ENCODE measurements at places on chromosomes 1 and 21.

DNA sequence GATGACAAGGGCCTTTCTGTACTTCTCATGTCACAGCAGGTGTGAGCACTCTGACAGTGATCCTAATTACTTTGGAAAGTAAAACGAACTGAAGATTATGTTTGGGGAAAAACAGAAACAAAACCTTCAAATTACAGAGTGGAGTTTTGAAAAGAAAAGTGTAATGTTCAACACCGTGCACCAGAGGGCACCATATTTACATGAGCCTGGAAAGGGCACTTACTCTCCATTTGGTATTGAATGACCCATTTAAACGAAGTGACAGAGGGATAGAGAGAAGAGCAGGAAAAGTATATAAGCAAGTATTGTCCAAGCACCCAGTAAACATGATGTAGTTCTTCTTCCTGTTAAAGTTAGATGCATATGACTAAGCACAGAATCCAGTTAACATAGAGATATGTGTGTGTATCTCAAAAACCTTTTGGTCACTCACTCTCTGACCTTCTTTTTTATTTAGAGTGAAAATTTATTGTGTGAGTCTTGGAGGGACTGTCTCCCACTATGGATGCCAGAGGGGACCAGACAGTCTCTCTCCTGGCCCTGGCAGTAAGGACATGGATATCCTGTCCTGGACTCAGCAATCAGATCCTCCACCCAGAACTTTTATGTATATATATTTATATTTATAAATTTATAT lies 3.8 kb upstream of the RGSL1 start:
- DNase-seq = peak; percentile 88

- peak; percentile 39 for DNase-seq
Observed at GRCh38 chr1:153921080-153921802, 1.5 kb downstream of the GATAD2B start.

DNA sequence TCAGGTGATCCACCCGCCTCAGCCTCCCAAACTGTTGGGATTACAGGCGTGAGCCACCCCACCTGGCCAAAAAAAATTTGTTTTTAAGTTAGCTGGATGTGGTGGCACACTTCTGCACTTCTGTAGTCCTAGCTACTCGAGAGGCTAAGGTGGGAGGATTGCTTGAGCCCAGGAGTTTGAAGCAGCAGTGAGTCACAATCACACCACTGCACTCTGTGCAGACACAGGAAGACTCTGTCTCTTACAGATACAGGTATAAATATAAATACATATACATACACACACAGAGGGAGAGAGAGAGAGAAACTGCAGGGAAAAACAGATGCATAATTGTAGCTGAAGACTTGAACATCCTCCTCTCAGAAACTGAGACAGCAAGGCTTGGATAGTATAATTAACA lies 34.8 kb upstream of the EPS15 start:
- DNase-seq = no peak

DNA sequence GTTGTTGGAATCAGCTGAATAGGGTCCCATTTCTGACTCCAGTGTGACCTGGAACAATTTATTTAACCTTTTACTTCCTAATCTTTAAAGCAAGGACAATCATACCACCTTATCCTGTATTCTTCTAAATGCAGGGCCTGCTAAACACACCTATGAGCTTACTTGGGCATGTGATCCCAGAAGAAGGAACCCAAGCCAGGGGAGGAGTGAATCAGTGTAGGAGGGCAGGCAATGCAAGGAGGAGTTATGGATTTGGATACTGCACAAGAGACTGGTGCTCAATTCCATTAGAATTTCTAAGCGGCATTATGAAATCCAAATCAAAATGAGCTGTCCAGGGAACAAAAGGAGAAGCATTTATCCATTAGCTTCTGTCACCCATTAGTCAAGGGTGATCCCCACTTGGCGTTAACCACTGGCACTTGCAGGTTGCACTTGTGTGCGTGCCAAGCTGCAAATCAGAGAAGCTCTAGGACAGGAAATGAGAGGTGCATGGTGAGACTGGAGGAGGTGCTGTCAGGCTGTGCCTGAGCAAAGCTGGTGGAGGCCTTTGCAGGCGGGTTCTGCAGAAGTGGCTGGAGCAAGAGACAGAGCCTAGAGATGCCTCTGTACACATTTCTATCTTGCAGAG lies 297.2 kb upstream of the PLXNA2 start:
- no peak for DNase-seq

GRCh38 chr1:230831771-230832170 lies 36.5 kb downstream of the C1orf198 start:
- no peak for DNase-seq

DNA sequence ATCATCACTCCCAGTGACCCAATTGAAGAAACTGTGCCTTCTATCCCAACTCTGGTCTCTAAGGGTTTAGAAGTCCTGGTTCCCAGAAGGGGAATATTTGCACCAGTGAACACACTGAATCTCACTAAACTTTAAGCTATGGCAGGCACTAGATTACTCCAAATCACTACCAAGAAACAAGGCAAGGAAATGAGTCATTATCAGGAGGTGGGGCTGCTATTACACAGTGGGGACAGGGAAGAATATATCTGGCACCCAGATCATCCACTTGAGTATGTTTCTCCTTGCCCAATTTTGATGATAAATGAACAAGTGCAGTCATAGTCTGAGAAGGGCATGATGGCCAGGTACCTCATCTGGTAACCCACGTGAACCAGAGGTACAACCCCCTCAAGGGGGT lies 7.0 kb downstream of the MRPL9 start:
- no peak for DNase-seq

DNA sequence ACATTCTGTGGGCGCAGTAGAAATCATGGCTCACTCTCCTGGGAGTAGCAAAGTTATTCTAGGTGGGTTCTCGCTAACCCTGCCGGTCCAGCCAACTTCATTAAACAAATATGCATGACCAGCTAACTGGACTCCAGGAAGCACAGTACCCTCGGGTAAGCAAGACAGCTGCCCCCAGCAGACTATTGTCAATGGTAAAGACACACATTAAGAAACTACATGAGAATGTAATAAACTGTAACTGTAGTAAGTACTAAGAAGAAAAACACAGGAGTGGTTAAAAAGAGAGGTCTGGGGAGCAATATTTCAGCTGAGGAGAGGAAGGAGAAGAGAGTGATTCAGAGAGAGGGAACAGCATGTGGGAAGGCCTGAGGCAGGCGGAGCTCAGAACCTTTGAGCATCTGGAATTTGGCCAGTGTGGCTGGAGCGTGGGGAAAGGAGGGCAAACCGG lies 7.4 kb downstream of the SLC2A5 start:
- no peak for DNase-seq

DNA sequence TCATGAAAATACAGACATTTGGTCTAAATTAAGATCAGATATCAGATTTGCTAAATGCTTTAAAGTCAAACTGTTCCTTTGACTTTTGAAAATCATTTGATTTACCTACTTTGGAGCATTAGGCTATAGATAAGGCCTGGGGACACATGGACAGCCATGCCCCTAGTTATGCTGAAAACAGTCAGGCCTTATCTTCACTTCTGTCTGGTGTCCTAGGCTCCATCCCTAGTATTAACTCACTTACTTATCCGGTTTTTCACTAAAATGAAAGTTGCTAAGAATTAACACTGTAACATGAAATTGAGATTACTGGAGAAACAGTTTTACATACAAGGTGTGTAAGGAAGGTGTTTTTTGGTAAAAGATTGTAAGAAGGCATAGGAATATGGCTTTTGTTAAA lies 4.5 kb upstream of the CATSPERE start:
- DNase-seq = peak; percentile 46

- no peak for DNase-seq
Observed at GRCh38 chr1:115479055-115479482, 141.0 kb upstream of the NGF start.

DNA sequence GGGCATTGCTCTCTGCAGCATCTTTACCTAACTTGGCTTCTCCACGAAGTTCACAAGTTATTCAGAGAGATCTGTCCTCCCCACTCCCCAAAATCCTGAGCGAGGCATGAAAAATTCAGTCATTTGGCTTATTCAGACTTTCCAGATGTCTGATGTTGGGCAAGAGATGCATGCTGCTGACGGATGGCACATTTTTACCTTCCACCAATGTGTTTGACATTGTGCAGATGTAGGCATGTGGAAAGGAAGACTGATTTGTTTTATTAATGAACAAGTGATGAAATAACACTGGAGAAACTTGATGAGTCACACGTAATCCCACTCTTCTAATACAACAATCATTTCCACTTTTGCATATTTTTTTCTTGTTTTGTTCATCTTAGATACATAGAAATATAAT lies 86.7 kb downstream of the C1orf94 start:
- no peak for DNase-seq

DNA sequence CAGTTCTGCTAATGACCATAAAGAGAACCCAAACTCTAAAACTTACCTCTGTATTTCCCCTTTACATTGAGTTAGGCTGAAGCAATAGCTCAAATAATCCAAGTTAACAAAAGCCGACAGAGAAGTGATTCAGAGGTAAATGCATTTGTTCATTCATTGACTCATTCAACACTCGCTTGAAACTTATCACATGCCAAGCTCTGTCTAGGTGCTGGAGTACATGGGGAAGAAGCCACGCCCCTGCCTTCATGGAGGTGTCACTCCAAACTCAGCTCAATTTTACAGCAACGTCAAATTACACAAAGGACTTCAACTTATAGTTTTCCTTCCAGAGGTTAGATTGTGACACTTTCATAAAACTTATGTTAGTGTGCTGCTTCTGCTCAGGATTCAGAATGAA lies 45.8 kb downstream of the SLC25A24 start:
- DNase-seq = peak; percentile 11

GRCh38 chr21:16851054-16851453 lies 661.8 kb upstream of the CXADR start:
- DNase-seq = no peak

DNA sequence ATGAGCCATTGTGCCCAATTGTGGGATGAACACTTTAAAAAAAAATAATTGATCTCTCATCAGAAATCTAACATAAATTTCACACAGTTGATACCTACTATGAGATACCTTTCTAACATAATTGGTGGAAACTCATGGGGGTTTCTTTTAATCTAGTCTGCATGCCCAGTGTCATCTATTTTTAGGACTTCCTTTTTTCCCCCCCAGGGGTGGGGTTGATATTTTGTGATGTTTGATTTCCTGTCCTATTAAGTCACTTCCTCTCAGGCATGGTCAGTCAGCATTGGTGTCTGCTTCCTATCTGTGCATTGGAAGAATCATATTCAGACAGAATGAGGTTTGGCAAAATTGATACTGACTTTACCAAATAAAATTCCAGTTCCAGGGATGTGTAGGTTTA lies 21.5 kb downstream of the NFYC start:
- peak; percentile 85 for DNase-seq

DNA sequence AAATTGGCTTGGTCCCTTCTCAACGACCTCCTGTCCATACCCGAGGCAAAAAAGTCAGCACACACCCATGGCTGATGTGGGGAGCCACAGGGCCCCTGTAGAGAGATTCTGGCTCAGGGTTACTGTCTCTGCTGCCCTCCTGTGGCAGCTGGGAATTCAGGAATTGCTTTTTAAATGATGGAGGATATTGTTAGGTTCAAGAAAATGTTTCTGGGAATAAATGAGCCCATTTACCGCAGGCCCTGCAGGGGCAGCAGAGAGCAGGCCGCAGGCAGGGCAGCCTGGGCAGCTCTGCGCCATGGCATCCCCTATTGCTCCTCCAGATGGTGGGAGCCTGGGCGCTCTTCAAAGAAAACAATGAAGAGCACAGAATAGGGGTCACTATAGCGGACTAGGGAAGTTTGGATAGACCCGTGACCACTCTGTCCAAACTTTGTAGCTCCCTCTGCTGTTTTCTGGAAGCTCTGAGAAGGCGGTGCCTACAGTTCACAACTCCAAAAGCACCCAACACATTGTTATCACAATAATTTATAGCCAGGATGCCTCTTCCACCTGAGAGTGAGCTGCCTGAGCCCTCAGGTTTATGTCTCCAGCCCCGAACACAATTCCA lies 201.1 kb downstream of the BACH1 start:
- peak; percentile 67 for DNase-seq

DNA sequence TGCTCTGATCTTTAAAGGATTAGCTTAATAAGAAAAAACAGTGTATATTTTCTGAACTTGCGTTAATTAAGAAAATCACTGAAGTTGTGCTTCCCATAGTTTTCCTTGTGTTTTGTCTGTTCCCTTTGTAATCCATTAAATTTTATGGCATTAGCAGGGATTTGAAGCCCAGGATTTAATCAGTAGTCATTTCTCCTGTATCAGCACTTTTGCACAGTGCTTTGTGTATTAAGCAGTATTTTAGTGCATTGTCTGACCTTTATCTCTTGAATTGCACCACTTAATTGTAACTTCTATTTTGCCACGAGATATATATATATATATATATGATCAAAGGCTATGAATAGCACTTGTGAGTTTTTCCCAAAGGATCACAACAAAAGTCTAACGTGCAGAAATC lies 133.7 kb downstream of the S1PR1 start:
- no peak for DNase-seq

DNA sequence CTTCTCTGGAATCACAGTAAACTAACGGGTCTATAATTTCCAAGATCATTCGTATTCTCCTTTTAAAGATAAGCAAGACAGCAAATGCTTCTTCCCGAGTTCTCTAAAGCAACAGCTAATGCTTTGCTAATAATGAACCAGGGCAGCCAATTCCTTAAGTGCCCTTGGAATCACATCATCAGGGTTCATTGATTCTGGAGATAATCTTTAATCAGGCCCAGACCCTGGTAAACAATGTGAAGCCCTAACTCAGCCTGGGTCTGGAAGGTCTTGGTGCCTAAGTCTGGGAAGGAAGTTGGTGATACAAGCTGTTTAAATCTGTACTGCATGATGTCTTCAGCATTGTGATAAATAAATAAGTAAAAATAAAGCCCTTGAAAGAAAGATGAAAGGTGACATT lies 18.4 kb downstream of the ERI3 start:
- DNase-seq = no peak

DNA sequence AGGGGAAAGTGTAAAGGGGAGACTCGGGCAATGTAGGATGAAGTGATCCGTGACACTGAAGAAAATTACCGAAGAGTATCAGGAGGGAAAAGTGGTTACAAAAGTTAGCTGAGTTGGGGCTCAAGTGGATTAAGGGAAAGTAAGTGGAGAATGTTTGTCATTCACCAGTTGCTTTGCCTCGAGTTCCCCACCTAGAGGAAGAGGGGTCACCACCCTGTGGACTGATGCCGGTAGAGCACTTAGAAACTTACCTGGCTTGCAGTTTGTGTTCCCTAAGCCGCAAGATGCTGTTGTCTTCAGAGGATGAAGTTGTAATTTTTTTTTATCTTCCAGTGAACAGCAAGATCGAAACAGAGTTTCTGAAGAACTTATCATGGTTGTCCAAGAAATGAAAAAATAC lies 1.0 kb downstream of the PER3 start:
- DNase-seq = no peak

DNA sequence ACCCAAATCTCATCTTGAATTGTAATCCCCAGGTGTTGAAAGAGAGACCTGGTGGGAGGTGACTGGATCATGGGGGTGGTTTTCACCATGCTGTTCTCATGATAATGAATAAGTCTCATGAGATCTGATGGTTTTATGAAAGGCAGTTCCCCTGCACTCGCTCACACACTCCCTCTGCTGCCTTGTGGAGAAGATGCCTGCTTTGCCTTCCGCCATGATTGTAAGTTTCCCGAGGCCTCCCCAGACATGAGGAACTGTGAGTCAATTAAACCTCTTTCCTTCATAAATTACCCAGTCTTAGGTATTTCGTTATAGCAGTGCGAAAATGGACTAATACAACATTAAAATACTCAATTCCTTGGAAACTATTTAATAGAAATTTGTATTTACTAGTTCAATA lies 99.2 kb downstream of the PROX1 start:
- DNase-seq = peak; percentile 2

GRCh38 chr1:41419584-41420295 lies 58.5 kb downstream of the FOXO6 start:
- DNase-seq = no peak

Data from OCI-M1 (cell line).